ENCODE measurements at places on chromosomes 6 and 20. TPM values are rescaled to one million over a fixed set of nuclear protein-coding genes. Genes with fewer than 3 reads are reported as not detected.

Gene CYP39A1
- total RNA-seq: 4.3 TPM

DNA sequence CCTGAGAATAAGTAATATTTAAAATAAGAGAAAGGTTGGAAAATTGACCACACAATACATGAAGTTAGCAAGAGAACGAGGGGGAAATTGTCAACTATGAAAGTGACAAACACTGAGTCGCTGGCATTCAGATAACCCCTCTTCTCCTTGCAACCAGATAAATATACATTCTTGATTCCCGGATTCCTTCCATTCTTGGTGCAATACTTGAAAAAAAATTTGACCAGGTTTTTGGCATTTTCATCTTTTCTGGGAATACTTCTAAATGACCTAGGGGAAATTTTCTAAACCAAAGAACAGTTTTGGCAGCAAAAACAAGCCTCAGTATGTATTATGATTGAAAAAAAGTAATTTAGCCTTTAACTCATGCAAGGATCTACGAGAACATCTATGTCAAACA lies 164.0 kb downstream of the PDE7B start:
- no peak for DNase-seq

Gene PREP
- total RNA-seq: 17.7 TPM

- DNase-seq: no peak
Measured at GRCh38 chr6:24931718-24932691, 3.8 kb downstream of the RIPOR2 start.

- DNase-seq: no peak
Measured at GRCh38 chr6:53111865-53112264, 36.8 kb downstream of the GCM1 start.

Gene TCF21
- total RNA-seq: not detected

DNA sequence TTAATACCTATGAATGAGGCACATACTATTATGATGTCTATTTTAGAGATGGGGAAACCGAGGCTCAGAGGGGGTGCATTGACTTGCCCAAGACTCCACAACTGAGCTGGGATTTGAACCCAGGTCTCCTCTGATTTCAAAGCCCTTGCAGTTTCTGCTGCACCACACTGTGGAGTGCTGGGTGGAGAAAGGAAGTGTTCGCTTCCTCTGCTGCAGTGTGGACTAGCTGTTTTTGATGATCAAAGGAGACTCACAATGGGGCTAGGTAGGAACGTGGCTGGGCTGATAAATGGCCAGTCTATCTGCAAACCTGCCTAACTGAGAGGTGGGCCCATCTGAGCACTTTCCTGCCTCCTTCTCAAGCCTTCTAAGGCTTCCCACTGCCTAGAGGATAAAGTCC lies 87.2 kb downstream of the CD40 start:
- no peak for DNase-seq

GRCh38 chr6:64376394-64376793 lies 740.8 kb downstream of the PHF3 start:
- no peak for DNase-seq

Gene TCP1
- 174 TPM for total RNA-seq

Gene CST1
- total RNA-seq: not detected

Gene ISM1
- total RNA-seq: 4.0 TPM

Gene LST1
- total RNA-seq: not detected

GRCh38 chr6:69593706-69594105 lies 203.1 kb downstream of the LMBRD1 start:
- no peak for DNase-seq

Gene GLP1R
- total RNA-seq: not detected

- DNase-seq: no peak
Measured at GRCh38 chr6:6509284-6509683, 79.2 kb upstream of the LY86 start.

DNA sequence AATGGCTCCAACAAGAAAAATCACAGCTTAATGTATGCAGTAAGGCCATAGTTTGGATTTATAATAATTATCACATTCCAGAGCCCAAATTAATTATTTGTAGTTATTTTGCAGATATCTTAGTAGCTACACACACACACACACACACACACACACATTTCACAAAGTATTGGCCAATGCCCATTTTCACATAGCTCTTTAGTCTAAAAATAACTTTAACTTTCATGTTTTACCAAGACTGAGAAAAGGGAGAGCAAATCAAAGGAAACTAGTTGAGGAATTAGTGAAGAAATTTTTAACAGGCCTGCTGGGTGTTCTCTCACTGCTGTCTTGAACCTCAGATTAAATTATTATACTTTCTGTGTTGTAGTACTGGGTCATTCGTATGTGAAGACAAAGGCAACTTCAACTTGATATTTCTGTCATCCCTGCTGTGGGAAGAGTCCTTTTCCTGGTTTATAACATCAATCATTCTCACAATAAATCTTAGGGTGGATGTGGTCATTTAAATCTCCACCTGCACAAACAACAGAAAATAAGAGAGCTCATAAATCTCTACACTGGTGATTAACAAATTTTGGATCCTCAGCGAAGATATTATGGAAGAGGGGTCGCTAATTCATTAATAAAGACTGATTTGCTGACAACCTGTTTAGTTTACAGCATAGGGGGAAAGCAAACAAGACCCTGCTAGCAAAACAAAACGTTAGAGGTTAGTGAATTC lies 1.6 kb upstream of the TCF21 start:
- DNase-seq: no peak

Gene GNMT
- 0.72 TPM for total RNA-seq

- peak; percentile 97 for DNase-seq
Measured at GRCh38 chr6:169240591-169241390, 12.9 kb downstream of the THBS2 start.

DNA sequence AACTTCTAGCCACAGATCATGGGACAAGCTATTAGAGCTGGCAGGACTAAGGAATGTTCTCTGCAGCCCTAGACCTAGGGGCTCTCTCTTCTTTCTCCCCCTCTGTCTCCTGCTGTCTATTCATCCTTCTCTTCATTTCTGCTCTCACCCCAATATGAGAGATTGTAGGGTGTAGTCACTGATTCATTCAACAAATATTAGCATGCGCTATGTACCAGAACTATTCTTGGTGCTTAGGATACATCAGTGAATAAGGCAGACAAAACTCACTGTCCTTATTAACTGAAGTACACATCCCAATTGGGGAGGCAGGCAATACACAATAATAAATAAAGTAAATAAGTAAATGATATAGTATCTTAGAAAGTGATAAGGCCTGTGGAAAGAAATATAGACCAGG lies 14.7 kb upstream of the SIRPB2 start:
- no peak for DNase-seq

Gene DDO
- total RNA-seq: 3.6 TPM

DNA sequence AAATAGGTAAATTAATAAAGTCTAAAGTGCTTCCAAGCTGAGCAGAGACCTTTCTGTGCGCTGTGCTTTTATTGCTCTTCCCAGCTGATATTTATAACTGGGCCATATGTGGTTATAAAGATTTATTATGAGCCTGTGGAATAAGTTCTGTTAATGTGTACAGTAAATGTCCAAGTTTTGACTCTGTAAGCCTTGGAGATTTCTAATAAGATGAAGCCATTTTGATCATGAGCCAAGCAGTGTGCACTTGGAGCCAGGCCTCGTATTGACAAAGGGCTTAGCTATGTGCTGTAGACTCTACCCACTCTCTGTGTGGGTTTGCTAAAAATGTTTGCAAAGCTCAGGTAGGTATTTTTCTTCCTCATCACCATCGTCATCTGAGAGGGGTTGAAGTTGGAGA lies 361.1 kb downstream of the FOXA2 start:
- no peak for DNase-seq

DNA sequence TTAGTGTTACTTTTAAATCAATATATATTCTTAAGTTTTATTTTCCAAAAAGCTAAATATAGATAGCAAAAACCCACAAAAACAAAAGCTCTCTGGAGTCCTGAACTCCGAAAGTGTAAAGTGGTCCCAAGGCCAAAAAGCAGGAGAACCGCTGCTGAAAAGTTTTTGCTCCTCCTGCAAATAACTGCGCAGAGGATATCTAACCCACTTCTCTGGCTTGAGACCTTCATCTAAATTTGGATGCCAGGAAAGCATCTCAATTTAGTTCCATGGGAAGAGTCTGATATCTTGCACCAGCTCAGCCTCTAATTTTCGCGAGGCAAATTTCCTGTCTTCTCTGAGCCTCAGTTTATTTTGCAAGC lies 523 bp downstream of the MRPS10 start:
- no peak for DNase-seq

DNA sequence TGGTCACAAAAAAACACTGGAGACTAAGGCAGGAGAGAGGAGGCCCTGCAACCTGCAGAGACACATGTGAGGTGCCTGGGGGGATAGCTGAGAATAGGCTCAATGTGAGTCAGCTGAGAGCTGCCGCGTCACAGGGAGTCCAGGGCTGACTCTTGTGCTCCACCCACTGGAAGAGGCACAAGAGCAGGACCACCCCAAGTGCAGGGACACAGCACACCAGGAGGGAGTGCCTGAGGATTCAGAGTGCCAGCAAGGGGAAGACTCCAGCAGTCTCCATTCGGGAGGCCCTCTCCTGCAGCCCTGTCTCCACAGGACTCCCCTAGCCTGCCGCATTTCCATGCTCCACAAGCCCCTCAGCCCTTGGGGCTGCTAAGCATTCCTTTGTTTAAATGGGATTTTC lies 105.5 kb downstream of the HUS1B start:
- no peak for DNase-seq

DNA sequence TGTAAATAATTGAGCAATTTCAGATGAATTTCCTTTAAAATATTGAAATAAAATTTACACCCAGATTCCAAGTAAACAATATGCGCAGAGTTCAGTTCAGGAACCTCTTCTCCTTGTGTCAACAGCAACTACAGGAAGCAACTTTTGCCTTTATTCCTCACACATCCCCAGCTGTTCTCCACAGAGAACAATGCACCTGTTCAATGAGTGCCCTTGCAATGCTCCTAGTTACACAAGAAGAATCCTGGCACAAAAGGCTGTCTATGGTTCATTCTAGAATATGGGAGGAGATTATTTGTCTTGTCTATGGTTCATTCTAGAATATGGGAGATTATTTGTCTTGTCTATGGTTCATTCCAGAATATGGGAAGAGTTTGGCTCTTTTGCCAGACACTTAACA lies 454.9 kb downstream of the BTBD3 start:
- no peak for DNase-seq

Gene MTFR2
- 1.5 TPM for total RNA-seq

GRCh38 chr6:151722342-151722741 lies 85.1 kb upstream of the ESR1 start:
- DNase-seq: no peak

DNA sequence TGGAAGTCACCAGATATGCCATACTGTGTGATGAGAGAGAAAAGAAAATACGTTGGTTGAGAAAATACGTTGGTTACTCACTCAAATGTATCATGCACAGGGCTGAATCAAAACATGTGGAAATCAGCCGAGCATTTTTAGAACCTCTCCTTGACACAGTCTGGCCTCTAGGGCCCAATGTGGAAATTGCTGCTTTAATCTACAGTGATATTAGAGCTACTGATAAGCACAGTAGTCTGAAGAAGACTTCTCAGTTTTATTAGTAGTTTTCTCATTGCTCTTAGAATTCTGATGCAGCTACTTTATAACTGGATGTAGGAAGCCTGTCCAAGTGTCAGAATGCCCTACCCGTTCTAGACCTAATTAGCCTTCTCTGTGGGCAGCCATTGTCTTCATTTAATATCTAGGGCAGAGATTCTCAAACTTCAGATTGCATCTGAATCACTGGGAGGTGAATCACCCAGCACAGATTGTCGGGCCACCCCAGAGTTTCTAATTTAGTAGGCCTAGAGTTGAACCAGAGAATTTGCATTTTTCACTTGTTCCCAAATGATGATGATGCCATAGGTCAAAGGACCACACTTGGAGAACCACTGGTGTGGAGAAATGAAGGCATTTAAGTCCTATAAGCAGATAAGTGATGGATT lies 229.1 kb downstream of the PLCB1 start:
- peak; percentile 79 for DNase-seq

Gene ZC2HC1B
- not detected for total RNA-seq

- no peak for DNase-seq
Measured at GRCh38 chr6:52549428-52549827, 27.4 kb downstream of the TRAM2 start.

Gene ARG1
- not detected for total RNA-seq
